ENCODE measurements at places on chromosomes 2 and 18.

DNA sequence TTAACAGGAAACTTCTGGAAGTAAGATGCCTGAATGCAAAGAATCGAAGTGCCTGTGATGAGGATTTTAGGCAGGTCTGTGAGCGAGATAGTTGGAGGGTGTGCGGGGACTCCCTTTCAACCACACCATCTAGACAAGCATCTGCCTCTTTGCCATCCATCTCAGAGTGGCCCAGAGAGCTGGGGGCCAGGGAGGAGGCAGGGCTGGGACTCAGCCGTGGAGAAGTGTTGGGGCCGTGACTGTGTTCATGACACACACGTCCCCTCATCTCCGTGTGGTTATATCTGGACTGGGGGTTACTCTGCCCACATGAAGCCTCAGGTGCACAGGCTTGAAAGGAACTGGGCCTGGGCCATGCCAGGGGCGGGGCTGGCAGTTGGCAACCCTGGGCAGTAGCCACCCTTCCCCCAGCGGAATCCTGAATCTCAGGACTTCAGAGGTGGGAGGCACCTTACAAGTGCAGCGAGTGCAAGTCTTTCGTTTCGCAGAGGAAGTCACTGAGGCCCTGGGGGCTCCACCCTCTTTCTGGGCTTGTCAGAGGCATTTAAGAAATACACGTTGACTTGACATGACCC lies 112.5 kb downstream of the SLC4A3 start:
- DNase-seq: no peak

- DNase-seq: no peak
Observed at GRCh38 chr2:86372641-86373502, 35.4 kb upstream of the REEP1 start.

GRCh38 chr2:170162271-170162632 lies 15.7 kb upstream of the MYO3B start:
- no peak for DNase-seq

GRCh38 chr2:112121682-112122254 lies 16.4 kb upstream of the FBLN7 start:
- DNase-seq: peak; percentile 24

GRCh38 chr18:57219964-57220363 lies 73.1 kb downstream of the BOD1L2 start:
- no peak for DNase-seq

- DNase-seq: no peak
Observed at GRCh38 chr2:54079331-54079730, 36.1 kb upstream of the ACYP2 start.

DNA sequence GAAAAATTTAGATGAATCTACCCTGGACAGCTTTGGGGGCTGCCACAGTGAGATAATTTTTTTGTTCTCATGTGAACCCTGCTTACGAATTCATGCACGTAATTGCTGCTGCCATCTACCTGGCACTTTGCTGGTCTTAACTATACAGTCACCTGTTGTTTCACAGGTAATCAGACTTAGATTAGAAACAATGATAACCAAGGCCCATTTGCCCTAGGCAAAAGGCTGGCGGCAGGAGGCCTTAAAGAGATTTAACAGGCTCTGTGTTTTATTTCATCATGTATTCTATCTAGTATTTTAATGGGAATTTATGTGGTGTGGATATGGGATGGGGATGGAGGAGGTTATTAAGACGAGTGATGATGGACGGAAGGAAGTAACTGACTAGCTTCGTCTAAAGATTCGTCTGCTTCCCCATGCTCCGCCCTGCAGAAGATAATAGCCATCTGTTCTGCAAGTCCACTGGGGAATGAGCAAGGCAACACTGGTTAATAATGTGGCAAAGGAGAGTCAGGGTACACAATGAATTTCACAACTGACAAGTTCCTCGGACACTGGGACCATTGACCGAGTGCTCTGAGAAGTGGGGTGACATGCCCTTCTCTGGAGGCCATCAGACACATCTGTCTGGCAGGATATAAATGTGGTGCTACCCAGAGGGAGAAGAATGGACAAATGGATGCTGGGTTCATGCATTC lies 291.8 kb upstream of the TNP1 start:
- DNase-seq: no peak

DNA sequence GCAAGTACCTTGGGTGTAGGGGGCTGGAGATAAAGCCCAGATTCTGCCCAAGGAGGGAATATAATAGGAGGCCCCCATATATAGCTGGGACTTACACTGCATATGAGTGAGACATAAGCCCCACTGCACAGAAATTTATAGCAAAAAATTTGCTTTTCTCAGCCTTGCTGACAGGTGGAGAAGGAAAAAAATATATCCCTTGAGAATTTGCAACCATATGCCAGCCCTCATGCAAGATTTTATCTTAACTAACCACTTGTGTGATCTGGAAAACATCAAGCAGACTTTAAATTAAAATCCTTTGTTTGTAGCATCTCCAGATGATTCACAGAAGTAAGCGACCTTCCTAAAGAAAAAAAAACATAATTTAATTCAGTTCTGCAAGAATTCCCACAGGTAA lies 288.2 kb downstream of the BCL2 start:
- no peak for DNase-seq

DNA sequence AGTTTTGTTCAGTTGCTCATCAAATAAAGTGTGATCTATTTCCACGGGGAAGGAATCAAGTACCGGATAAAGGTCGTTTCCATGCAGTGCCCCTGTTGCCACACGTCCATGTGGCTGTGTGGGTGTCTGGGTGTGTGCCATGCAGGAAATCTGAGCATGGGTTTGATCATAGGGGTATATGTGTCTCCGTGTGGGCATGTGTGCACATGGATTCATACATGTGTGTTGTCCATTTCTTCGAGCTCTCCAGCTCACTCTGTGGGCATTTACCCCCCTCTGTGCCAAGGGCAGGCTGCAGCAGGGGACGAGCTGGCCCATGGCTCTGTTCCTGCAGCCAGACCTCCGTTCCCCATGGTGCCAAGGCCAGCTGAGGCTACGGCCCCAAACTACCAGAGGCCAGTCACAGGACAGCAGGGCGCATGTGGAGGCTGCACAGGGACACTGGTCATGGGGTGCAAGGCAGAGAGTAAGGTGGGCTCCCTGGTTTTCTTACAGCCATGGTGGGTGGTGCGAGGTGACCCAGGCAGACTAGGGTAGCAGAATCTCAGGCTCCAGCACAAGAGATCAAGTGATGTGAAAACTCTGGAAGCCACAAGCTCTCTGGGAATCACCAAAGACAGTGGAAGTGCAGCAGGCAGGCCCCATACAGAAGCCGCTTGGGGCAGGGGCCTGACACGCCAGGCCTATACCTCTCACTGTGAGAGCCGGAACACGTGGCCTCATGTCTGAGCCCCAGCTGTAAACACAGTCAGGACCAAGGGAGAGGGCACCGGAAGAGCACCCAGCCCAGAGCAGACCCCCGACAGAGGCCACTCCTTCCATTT lies 66.4 kb upstream of the RAB6C start:
- no peak for DNase-seq

- no peak for DNase-seq
Observed at GRCh38 chr2:178886006-178886405, 78.8 kb upstream of the TTN start.

- no peak for DNase-seq
Observed at GRCh38 chr2:217705461-217705860, 297.3 kb downstream of the TNS1 start.

- DNase-seq: no peak
Observed at GRCh38 chr2:146870691-146871090, 974.1 kb upstream of the ACVR2A start.

- DNase-seq: no peak
Observed at GRCh38 chr2:128663371-128664050, 344.8 kb upstream of the HS6ST1 start.

DNA sequence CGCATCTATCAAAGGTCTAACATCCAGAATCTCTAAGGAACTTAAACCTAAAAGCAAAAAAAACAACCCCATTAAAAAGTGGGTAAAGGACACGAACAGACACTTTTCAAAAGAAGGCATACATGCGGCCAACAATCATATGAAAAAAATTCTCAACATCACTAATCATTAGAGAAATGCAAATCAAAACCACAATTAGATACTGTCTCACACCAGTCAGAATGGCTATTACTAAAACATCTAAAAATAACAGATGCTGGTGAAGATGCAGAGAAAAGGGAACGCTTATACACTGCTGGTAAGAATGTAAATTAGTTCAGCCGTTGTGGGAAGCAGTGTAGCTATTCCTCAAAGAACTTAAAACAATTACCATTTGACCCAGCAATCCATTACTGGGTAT lies 38.0 kb downstream of the PPP3R1 start:
- DNase-seq: no peak

- no peak for DNase-seq
Observed at GRCh38 chr2:37581433-37581832, 90.0 kb downstream of the CDC42EP3 start.
